ENCODE measurements at places on chromosomes 7 and 10.

DNA sequence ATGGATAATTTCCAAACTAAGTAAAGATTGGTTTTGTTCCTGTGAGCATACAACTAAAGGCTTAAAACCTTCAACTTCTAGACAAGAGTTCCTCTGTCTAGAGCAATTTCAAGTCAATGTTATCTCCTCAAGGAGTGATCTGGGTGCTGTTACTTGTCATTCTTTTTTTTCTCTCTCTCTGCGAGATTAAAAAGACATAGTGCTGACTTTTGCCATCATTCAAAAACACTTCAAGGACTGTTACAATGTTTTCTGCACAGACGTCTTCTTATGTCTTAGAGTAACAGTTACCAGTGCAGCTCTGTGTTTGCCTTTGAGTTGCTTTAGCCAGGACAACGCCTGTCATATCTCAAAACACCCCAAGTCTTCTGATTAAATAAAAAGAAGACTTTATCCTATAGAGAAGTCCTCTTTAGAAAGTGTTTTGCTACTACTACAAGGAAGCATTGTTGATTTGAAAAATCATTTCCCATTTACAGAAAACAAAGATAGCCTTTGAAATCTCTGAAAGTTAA, 263.5 kb upstream of the FERD3L start:
- no peak for DNase-seq

DNA sequence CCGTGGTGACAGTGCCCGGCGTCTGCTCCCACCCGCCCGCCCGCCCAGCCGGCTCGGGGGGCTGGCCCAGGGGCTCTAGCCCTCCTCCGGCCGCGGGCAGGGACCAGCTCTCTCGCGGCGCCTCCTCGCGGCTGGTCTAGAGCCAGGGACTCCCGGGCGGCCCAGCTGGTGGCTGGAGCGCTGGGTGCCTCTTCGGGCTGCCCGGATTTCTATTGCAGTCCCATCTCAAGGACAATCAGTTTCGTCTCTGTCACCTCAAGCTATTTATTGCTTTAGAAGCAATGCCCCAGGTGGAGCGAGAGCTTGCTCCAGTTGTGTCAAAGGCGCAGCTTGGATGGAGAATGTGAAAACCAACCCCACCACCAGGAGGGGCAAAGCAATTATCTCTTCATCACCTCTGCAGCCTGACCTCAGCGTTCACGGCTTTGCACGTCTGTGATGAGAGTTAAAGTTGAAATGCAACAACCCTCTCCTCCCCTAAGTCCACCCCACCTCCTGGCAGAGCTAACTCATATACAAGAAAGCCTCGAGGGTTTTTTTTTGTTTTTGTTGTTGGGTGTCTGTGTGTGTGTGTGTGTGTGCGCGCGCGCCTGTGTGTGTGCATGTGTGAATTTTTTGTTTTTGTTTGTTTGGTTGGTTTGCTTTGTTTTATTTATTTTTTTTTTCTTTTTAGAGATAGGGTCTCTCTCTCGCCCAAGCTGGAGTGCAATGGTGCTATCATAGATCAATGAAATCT, at the start of gene ITGA8:
ITGA8 (minus strand) TSS at position 24 of the 736 bp plus-strand sequence. CDS start 151 bp downstream, outside the sequence.
- DNase-seq: no peak

GRCh38 chr10:43944381-43945093, 295.9 kb upstream of the ZNF32 start:
- DNase-seq: no peak

DNA sequence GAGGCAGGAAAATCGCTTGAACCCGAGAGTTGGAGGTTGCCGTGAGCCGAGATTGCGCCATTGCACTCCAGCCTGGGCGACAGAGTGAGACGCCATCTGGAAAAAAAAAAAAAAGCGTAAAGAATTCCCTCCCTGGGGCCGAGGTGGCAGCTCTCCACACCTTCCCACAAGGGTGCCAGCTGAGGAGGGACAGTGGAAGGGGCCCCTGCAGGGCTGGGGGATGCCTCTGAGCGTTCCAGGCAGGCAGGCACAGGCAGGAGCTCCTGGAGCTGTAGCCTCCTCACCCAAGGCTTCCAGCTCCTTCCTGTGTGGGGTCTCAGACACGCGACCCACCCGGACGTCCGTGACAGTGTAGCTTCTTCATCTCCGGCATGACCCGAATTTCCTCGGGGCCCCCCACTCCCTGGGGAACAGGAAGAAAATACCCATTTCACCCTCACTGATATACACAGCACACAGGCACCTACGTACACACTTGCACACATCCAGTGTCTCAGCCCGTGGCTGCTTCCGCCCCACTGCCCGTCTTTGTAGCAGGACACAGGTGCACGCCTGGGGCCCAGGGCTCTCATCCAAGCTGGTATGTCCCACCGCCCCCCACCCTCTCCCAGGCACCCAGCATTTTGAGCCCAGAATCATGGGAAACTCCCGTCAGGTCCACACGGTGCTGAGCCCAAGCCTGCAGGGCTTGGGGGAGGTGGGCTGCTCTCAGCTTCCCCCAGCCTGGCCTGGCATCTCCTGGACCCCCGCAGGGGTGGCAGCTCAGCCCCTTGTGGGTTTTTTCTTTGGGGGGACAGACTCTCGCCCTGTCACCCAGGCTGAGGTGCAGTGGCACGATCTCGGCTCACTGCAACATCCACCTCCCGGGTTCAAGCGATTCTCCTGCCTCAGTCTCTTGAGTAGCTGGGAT, 25.7 kb downstream of the GRIFIN start:
- no peak for DNase-seq

DNA sequence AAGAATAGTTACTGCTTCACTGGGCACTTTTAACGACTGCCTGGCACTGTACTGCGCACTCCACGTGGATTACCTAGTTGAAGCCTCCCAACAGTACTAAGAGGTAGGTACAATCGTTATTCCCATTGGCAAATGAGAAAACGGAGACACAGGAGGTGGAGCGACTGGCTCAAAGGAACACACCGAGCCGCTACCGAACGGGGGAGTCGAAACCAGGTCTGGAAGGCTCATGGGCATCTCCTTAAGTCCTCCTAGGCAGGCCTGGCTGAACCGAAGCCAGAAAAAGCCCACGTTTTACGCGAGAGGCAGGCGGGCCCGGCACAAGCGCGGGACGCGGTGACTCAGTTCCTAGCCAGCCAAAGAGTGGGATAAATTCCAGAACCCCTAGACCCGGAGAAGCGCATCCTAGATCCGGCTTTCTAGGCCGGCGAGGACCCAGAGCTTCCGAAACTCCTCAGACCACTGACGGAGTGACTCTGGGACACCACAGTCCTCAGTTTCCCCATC, 472 bp downstream of the PDAP1 start:
- peak; percentile 29 for DNase-seq

GRCh38 chr10:60281792-60282353, 107.8 kb downstream of the ANK3 start:
- DNase-seq: no peak

GRCh38 chr10:80168679-80169380, 36.3 kb downstream of the PLAC9 start:
- no peak for DNase-seq

DNA sequence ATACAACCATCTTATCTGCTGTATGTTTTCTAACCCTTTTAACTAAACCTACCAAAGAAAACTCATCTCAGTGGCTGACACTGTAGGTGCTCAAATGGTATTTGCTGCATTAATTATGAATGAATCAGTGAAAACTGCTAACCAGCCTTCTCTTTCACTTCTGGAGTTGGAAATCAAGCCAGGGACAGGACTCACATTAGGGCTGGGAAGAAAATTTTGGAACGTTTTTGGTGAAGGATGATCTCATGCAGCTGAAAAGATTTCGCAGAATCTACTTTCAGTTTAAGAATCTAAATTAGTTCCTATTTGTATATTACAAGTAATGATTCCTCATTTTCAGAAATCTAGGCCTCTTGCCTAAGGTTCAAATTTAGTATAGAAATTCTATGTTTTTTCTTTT, 12.9 kb downstream of the MTPN start:
- DNase-seq: no peak

DNA sequence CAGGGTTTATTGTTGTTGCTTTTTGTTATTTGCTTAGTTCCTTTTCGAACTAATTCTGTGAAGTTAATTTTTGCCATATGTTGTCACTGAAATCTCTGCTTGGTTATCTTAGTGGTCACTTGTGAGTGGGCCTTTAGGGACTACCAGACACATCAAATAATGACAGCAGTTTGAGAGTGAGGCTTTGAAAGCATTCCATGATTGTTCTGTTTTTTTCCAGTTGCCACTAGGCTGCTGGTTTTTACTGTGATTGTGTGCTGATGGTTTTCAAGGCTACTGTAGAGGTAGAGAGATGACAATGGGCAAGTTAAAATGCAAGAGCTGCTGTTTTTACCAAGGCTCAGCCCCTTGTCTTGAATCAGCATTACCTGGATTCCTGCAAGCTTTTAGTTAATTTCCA, 20.0 kb downstream of the SEPTIN7 start:
- DNase-seq: no peak

- no peak for DNase-seq
Measured at GRCh38 chr10:926075-926698, 5.3 kb downstream of the LARP4B start.

DNA sequence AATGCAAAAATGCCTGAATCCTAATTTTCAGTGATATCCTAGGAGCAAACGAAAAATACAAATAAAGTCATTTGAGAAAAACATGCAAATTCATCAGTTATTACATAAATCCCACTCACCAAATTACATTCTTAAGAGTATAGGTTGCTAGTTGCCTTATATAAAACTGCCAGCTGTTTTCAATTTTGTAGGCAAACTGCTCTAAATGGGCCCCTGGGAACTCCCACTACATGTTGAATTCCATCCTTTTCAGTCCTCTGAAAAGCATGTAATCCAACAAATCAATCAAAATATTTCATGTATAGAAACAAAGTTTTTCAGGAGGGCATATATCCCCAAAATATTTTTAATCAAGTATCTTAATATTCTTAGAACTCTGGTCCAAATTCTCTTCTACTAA, 2.1 kb upstream of the JMJD1C start:
- DNase-seq: no peak

DNA sequence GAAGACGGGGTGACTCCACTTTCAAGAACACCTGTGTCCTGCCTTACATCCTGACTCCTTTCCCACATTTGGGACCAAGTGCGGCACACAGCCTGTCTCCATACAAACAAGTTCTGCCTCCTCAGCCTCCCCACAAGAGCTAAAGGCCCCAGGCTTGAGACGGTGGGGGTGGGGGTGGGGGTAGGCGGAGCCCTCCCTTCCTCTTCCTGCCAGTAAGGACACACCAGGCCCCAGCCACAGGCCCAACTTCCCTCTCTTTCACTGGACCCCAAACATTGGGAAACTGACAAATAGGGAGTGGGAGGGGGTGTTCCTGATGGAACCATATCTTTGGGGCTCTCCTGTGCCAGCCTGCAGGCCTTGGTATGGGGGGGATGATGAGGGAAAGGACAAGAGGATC, 4.6 kb downstream of the CDK5 start:
- no peak for DNase-seq

DNA sequence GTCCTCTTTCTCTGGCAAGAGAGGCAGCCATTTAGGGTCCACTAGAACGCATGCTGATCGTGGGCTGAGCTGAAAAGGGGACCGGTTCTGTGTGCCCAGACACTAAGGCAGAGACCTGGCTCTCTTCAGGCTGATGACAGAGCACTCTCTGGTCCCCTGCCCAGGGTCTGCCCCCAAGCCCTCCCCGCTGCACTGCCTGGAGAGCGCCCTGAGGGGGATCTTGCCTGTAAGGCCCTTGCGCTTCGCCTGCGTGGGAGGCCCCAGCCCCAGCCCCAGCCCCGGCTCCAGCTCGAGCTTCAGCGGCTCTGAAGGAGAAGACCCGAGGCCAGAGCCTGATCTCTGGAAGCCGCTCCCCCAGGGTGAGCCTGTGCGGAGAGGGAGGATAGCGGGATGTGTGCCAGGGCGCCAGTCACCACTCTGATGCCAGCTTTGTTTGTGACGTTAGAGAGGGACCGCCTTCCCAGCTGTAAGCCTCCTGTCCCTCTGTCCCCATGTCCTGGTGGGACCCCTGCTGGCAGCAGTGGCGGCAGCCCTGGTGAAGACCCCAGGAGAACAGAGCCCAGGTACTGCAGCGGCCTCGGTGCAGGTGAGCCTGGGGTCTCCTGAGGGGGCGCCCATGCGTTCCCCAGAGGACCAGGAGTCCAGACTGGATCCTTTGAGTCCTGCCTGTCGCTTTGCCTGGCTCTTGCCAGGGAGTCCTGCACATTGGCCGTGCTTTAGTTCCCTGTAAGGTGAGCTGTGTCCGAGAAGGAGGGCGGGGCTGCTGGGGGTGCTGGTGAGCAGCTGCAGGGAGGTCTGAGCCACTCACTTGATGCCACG, 43.2 kb downstream of the ZNF467 start:
- no peak for DNase-seq

DNA sequence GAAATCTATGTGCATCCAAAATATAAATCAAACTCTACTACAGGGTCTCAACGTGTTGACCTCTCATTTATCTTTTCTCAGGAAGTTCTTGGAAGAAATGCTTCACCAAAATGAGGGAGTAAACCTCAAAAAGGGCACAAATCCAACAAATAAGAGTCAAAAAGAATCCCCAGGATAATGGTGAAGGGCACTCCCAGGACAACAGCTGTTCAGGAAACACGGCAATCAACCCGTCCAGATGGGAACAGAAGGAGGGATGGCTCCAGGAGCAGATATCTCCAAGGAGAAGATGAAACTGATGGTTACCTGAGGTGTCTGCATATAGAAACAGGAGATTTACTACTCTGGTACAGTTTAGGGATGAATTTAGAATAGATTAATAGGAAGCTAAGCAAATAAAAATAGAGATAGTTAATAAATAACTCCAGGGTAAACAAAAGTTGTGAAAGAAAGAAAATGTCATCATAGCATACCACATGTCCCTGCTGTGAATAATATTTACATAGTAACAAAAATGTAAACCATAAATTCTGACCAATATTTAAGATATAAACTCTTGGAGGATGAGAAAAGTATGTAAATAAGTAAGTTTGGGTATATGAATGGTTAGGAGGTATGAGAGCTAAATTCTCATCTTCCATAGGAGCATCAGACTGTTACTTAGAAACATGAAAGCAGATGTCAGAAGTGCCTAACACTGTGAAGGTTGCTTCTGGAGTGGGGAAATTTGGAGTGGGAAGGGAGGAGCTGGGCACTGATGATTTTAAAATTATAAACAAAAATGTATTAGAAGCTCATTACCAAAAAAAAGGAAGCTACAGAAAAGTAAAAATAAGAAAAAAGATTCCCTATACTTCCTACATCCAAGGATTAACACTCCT, 237.5 kb upstream of the HPS1 start:
- no peak for DNase-seq

DNA sequence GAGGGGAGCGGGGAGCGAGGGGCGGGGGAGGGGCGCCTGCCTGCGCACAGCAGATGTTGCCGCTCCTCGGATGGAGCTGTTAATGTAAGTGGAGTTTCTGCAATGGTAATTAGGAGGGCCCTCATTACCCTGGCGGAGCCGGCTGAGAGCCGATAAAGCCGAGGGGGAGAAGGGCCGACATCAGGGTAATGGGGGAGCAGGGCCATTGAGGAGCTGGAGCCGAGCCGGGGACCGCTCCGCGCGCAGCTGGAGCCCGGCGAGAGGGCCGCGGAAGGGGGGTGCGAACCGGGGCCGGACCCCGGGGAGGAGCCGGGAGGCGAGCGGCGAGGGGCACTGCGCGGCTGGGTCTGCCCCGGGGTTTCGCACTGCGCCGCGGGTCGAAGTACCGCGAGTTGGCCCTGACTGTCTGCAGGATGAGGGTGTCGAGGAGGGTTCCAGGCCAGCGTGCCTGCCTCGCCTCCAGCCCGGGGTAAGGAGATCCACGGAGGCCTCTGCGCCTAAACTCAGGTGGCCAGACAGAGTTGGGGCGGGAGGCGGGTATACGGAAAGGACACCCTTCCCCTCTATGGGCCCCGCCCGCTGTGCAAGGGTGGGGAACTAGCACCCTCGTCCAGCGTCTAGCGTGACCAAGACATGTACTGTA, 55.0 kb upstream of the LBX1 start:
- DNase-seq: no peak
